ENCODE measurements at places on chromosomes 6 and 20.

DNA sequence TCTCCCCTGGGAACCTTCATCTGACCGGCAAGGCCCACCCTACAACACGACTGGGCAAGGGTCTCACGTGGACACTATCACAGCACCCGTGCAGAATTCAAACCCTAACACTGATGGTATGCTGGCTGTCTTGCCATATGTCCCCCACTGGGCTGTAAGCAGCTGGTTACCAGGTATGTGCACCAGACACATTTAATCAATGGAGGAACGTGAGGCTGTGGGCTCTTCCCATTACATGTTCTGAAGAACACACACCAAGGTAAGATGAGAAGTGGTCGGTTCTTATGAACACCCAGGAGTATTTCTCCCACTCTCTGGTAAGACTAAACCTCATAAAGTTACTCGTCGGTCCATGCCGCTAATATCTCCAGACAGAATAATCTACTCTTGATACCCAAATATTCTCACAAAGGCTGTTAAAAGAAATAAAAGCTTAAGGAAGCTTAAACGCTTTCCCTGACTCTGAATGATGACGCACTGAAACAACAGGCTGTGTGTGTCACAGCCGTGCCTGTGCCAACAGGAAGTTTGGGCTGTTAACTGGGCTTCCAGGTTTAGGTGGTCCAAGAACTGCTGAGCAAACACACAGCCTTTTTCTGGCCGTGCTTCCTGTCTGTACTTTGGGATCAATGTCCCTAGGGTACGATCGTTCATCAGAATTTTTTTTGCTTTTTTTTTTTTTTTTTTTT, 75.3 kb downstream of the SLC23A2 start:
- no peak for DNase-seq

DNA sequence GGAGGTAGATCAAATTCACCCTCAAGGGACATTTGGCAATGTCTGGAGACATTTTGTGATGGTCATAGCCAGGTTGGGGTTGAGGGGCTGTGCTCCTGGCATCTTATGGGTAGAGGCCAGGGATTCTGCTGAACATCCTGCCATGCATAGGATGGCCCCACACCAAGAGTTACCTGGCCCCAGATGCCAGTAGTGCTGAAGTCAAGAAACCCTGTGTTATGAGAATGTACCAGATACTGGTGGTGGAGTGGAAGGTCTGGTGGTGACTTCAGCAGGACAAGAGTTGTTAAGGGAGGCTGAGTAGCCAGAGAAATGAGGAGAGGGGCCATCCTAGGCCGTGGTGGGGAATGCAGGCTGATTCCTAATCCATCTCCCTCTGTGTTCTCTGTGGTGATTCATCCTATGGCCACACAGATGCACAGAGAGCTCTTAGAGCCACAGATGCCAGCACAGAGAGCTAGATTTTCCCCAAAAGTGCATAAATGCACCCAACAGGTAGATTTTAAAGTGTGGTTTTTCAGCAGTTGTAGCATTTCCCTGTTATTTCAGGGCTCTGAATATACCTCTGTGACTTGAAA, 43.6 kb downstream of the CDYL start:
- no peak for DNase-seq

DNA sequence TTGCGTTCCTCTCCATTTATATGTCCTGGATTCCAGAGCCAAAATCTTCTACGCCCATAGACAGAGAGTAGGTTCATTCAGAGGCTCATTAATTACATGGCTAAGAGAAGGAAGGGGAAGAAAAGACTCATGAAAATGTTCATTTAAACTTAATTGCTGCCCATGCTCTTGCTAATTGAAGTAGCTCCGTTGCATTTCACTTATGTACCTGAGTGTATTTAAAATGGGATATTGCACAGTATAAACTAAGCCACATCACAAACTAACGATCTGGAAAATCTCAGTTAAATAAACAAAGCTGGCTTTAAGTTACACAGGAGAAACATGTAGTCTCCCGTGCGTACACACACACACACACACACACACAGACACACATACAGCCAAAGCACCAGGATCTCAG, 269.2 kb downstream of the CDC5L start:
- DNase-seq, result no peak

- peak; percentile 73 for DNase-seq
These were observed 95.0 kb upstream of the IFNGR1 start for GRCh38 chr6:137313928-137314855.

- DNase-seq, result no peak
These were observed 145.9 kb downstream of the SYCP2 start for GRCh38 chr20:59787538-59787890.

GRCh38 chr6:63689421-63689820, 53.8 kb downstream of the PHF3 start:
- DNase-seq, result no peak

GRCh38 chr20:36175016-36175415, 20.5 kb downstream of the EPB41L1 start:
- no peak for DNase-seq

DNA sequence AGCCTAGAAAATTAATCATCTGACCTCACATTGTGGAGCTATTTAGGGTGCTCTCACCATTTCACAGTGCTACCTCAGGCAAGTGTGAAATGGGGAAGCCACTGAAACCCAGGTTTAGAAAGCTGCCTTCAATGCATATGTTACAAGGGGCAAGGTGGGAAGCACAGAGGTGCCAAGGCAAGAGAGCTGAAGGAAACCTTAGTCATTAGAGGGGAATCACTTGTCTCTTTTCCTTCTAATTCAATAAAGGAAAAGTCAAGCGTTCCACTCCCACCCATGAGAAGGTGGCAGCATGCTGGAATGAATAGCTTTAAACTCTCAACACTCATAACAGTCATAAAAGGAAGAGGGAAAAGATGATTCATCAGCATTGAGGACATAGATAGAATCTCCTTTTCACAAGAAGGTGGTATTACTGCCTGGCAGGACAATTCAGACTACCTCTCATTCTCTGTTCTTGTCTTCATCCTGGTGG, 251.9 kb upstream of the IRAK1BP1 start:
- no peak for DNase-seq

DNA sequence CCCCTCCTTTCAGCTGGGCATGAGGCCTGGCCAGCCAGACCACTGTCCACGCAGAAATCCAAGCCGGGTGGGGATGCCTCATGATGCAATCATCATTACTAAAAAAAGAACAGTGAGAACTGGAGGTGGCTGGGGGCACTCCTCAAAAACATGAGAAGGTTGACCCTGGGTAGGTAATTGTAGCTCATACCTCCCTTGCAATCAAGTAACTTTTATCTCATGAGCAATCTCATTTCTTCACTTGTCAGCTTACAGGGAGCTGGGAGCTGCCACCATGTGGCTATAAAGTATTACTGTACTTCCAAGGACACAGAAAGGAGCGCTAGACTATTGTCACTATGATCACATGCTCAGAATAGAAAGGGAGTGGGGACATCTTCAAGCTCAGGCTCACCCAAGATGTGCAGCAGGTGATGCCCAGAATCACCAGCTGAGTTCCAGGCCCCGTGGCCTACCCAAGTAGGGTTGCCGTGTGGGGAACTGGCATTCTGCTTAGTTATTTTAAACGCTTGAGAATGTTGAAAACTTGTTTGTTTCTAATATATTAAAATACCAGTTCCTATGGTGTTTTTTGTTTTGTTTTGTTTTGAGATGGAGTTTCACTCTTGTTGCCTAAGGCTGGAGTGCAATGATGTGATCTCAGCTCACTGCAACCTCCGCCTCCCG, 3.0 kb upstream of the CDH26 start:
- DNase-seq, result no peak

Data from stimulated activated CD4-positive, alpha-beta T cell treated with anti-CD3 and anti-CD28 coated beads, Interleukin-2, amount 100 ng/mL, for 24 hours (primary cell).